CD4-positive, alpha-beta memory T cell (primary cell): ENCODE measurements at places on chromosomes 4 and X.

- no peak for DNase-seq
Measured at GRCh38 chrX:40331762-40332161, 234.0 kb upstream of the BCOR start.

DNA sequence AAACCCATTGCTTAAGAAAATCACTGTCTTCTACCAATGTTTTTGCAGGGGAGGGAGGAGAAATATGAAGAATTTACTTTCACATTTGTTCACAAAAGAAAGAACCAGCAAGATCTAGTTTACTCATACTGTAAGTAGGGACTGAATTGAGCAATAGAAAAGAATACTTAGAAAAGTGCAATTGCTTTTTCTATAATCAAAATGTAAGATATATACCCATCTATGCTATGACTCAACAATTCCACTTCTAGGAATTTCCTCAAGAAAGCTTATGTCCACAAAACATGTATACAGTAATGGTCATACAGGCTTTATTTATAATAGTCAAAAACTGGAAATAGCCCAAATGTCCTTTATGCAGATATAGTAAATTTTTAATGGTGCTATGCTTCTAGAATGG, 196.4 kb downstream of the LRBA start:
- DNase-seq: no peak

- DNase-seq: no peak
Measured at GRCh38 chr4:9936129-9936644, 85.1 kb downstream of the SLC2A9 start.

DNA sequence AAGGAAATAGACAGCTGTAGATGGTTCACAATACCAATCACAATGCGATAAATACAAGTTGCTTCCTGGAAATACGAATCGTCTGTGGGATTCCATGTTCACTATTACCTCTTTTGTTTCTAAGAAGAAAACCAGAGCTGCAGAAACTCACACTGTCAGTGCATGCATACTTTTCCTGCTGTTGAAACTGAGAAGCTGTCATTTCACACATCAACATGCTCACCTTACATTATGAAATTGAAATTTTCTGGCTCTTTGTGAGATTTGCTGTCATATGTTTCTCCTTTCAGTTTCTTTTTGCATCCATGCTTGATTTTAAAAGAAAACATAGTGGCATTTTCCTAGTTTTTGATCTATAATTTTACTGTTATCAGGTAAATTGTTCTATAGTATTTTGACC, 418.3 kb upstream of the HTR2C start:
- no peak for DNase-seq

- no peak for DNase-seq
Measured at GRCh38 chr4:182547435-182547834, 304.2 kb downstream of the TENM3 start.

- DNase-seq: no peak
Measured at GRCh38 chr4:145345401-145345800, 136.3 kb upstream of the SMAD1 start.

GRCh38 chrX:136899221-136899620, 18.7 kb upstream of the RBMX start:
- DNase-seq: no peak

DNA sequence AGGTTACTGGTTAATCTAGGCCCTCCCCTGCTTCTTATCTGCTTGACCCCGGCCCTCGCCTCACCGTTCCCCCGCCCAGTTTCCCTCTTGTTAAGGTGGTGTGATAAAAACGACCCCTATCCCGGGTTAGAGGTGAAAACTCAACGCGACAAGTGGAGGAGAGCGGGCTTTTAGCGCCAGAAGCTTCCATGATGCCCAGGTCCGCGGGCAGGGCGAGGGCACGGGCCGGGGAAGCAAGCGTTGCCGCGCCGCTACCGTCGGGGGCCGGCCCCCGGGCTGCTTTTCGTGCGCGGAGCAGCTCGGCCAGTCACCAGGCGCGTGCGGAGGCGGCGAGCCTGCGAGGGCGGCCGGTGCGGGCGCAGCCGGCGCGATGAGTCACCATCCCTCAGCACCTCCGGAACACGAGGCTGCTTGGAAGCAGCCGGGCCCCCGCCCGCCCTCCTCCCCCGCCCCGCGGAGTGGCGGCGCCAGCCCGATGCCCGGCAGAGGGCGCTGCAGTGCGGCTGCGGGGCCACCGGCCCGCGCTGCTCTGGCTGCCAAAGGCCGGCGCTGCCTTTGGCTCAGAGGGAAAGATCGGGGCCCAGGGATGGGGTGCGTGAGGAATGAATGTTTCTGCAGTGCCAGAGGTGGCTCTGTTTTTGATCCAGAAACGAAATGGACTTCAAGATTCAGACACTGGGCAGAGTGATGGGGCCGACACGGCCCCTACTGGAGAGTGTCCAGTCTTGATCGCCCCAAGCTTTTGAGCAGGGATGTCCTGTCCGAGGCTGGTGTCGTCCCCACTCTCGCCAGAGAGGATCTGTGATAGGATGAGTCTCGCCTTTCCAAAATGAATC, 107.8 kb downstream of the NHSL2 start:
- DNase-seq: peak; percentile 81

DNA sequence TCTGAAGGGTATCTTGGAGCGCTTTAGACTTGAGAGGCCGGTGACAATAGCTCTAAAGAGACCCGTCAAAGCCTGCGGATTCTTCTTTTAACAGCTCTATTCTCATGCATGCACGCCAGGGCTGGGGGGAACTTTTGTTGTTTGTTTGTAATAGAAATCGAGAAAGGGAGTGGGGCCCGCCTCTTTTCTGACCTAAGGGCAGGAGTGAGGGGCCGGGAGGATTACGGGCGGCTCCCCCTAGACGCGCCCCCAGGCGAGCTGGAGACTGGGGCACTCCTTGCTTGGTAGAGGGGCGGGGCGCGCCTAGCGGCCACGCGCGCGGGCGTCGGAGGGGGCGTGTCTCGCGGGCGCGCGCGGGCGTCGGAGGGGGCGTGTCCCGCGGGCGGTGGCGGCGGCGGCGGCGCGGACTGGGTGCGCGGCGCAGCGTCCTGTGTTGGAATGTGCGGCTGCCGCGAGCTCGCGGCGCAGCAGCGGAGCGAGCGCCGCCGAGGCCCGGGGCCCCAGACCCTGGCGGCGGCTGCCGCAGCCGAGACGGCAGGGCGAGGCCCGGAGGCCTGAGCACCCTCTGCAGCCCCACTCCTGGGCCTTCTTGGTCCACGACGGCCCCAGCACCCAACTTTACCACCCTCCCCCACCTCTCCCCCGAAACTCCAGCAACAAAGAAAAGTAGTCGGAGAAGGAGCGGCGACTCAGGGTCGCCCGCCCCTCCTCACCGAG, at the start of gene REST:
REST (plus strand) TSS at position 412 of the 717 bp plus-strand sequence. CDS start 2,739 bp downstream, outside the sequence.
- peak; percentile 91 for DNase-seq

GRCh38 chrX:81527881-81528440, 326.1 kb downstream of the SH3BGRL start:
- no peak for DNase-seq

- DNase-seq: no peak
Measured at GRCh38 chr4:55604996-55605395, 13.0 kb upstream of the PDCL2 start.

GRCh38 chr4:152735396-152735859, 44.1 kb downstream of the TIGD4 start:
- no peak for DNase-seq

- DNase-seq: peak; percentile 59
Measured at GRCh38 chr4:10106421-10107039, 10.1 kb downstream of the WDR1 start.

DNA sequence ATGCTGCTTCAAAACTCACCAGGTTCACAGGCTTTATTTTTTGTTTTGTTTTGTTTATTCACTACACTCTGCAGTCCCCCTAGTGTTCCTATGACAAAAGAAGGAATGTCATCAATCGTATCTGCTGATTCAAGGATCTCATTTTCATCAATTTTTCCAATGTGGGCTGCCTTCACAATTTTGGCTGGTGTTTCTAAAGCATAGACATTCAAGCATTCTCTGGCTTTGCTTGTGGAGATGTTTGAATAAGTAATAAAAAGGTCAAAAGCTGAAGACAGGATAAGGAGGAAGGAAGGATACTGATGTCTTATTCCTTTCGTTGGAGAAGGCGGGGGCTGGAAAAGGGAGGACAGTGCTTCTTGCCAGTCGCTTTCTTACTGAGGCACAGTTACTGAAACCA, 12.2 kb upstream of the KCNIP4 start:
- DNase-seq: no peak

GRCh38 chr4:148068065-148068911, 336.4 kb downstream of the ARHGAP10 start:
- DNase-seq: no peak

DNA sequence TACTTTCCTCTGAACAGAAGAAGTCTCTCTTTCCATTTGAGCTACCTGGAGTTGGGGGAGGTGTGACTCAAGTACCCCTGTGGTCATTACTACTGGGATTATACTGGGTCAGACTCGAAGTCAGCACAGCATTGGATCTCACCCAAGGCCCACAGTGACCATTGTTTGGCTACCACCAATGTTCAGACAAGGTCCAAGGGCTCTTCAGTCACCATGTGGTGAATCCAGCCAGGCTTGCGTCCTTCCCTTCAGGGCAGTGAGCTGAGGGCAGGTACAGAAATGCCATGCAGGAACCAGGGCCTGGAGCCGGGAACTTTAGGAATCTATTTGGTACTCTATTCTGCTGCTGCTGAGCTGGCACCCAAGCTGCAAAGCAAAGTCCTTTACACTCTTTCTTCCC, 5.5 kb upstream of the SLC4A4 start:
- no peak for DNase-seq

- no peak for DNase-seq
Measured at GRCh38 chr4:46392421-46392820, 2.5 kb upstream of the GABRA2 start.

GRCh38 chr4:185903205-185903604, 91.2 kb upstream of the SORBS2 start:
- no peak for DNase-seq
